ENCODE measurements at places on chromosomes 16 and 17. TPM values are rescaled to one million over a fixed set of nuclear protein-coding genes. Genes with fewer than 3 reads are reported as not detected.
A peak's percentile ranks its signal among the peaks of the same experiment; 100 is the strongest.

DNA sequence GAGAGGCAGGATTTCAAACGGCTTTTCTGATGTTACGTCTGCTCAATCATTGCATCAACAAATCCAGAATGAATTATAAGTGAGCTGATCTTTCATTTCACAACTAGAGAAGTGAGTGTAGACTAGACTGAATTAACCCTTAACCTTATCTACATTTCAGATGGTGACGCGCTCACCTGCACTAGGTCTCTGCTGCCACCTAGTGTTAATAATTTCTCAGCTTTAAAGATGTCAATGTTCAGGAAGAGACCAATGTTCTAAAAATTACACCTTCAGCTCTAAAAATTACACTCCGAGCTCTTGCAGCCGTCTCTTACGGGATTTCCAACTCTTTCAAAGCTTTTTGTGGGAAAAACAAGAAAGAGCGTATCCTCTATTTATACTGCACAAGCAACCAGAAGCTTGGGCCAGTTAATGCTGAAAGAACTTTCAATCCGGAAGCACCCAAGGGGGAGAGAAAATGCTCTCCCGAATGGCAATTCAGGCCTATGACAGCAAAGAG lies 88.2 kb upstream of the FA2H start:
- no peak for DNase-seq

- no peak for DNase-seq
Observed at GRCh38 chr17:70047619-70048419, 27.2 kb upstream of the KCNJ16 start.

DNA sequence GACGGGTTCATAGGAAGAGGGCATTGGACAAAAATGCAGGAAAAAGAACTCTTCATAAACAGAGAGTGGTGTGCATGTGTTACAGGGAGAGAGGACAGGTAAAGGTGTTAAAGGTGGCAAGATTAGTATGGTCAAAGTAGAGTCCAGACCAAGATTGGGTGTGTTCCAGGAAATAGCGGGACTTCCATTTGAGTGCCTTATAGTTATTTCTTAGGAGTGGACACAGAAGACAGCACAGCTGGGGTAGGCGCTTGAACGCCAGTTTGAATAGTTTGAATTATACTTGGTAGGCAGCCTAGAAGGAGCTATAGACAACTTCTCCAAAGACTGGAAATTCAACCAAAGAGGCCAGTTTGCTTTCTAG lies 63.4 kb downstream of the MAP2K6 start:
- DNase-seq, result no peak

DNA sequence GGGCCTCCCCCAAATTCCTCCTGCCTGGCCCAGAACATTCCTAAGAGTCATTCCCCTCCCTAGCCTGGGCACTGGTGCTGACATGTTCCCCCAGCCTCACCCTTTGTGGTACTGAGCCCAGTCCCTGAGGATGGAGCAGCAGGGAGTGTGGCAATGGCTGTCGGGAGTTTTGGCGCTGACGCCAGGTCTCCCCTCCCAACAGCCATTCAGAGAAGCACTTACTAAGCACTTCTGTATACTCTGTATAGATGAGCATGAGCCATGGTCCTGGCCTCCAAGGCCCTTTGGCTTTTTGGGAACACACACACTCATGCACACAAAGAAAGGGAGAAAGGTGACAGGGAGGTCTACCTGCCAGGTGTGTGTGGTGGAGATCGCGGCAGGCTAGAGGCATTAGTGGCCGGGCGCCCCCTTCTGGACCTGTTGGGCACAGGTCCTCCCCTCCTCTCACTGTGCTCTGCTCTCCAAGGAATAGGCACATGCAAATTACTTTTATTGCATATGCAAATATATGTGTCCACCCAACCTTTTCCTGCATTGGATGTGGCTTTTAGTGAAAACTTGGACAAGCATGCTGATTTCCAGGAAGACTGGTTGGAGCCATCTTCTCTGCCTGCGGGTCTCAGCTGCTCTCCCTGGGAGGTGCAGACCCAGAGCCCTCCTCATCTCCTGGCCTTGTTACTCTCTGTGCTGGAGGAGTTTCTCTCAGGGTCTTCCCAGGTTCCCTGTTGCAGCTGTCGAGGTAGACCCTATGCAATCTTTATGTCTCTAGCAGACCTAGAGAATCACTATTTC lies 17.4 kb upstream of the C17orf107 start:
- DNase-seq, result peak; percentile 47

DNA sequence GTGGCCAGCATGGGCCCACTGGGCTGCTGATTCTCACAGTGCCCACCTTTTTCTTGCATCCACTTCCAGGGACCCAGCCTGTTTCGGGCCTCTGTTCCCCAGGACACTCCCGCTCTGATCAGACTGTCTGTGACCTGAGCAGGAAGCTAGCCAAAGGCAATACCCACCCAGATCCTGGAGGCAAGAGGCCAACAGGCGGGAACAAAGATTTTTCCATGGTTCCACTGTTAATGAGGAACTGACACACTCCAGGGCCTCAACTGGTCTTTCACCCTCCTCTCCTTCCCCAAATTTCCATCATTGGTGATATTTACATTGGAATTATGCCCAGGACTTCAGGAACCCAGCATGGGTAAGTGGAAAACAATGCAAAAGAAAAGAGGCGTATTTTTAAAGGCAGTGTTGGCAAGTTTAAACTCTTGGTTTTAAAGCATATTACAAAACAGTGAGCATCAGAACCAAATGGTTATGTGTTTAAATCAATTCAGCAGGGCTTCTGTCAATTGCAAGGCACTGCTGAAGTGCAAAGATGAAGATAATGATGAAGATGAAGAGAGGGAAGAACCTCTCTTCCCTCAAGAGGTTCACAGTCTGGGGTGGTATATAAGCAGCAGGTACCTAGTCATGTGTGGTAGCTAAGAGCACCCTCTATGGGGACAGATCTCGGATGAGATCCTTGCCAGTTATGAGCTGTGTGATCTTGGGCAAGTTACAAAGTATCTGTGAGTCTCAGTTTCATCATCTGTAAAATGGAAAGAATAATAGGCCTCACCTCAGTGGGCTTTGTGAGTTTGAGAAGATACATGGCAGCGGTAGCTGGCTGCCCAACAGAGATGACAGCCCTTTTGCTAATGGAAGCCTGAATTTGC lies 14.4 kb upstream of the ATP2A3 start:
- no peak for DNase-seq

DNA sequence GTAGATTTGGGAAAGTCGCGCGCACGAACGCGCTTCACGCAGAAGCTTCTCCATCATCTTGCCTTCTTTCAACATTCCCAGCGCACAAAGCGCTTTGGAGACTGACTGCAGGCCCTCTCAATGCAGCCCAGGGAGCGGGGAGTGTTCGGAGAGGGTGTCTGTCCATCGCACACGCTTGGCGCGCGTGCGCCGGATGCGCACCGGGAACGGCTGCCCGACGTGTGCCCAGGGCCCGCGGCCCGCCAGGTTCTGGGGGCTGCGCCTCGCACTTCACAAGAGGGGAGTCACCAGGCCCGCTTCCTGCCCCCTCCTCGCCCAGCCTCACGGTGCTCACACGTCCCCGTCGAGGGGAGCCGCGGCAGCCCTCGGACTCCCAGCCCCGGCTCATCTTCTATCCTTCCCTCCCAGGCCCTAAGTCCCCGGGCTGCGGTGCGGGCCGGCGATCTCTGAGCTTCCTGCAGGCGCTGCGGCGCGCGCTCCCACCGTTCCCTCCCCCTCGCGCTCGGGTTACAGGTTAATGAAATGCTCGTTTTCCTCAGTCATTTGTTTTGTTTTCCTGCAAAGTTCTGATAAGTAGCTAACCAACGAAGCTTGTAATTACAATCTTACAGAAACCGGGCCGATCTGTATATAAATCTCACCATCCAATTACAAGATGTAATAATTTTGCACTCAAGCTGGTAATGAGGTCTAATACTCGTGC lies 2.8 kb upstream of the IRX3 start:
- no peak for DNase-seq

The NT5M gene
- total RNA-seq, result 2.5 TPM

The PRDM7 gene
- total RNA-seq, result not detected

The TBC1D3E gene
- not detected for total RNA-seq

The CEP112 gene
- total RNA-seq, result 6.9 TPM

DNA sequence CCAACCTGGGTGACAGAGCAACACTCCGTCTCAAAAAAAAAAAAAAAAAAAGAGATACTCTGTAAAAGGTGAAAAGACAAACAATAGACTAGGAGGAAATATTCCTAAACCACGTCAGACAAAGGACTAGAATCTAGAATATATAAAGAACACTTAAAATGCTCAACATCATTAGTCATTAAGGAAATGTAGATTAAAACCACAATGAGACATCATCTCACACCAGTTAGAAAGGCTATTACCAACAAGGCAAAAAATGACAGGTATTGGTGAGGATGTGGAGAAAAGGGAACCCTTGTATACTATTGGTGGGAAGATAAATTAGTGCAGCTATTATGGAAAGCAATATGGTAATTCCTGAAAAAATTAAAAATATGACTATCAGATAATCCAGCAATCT lies 903.1 kb upstream of the SOX9 start:
- DNase-seq, result no peak

GRCh38 chr16:4488499-4488967 lies 12.3 kb downstream of the HMOX2 start:
- no peak for DNase-seq

The ALOX15 gene
- total RNA-seq, result not detected

The TOP2A gene
- 4.1 TPM for total RNA-seq

DNA sequence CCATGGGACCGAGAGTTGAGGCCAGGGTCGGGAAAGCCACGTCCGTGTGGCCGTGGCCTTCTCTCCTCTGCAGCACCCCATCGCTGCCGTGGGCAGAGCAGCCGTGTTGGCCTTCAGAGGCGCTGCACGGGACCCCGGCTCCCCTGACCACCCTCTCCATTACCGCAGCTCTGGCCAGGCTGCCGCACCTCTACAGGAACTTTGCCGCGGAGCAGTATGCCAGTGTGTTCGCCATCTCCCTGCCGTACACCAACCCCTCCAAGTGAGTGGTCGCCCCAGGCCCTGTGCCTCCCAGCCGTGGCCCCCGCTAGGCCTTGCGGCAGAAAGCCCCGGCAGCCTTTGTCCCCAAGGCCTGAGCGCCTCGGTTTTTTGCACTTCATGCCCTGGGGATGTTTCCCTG lies 27.8 kb downstream of the TSC2 start:
- DNase-seq, result no peak

DNA sequence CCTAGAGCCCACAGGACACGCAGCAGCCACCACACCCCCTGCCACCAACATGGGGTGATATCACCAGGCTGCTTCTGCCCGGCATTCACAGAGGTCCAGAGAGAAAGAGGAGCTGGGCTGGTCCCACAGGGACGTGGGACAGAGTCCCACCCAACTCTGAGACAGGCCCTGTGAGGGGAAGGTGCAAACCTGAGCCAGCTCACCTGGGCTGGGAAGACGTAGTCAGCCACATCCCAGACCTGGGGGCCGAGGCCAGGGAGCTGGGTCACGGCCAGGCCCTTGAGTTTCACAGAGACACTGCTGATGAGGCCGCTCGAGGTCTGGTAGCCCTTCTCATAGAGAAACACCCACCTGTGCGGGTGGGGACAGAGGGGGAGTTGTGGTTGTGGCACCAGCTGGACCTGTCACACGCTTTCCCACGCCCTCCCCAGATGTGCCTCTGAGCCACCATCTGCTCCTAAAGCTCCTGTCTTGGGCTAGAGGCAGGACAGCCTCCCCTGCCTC lies 11.2 kb downstream of the P2RX1 start:
- DNase-seq, result no peak

DNA sequence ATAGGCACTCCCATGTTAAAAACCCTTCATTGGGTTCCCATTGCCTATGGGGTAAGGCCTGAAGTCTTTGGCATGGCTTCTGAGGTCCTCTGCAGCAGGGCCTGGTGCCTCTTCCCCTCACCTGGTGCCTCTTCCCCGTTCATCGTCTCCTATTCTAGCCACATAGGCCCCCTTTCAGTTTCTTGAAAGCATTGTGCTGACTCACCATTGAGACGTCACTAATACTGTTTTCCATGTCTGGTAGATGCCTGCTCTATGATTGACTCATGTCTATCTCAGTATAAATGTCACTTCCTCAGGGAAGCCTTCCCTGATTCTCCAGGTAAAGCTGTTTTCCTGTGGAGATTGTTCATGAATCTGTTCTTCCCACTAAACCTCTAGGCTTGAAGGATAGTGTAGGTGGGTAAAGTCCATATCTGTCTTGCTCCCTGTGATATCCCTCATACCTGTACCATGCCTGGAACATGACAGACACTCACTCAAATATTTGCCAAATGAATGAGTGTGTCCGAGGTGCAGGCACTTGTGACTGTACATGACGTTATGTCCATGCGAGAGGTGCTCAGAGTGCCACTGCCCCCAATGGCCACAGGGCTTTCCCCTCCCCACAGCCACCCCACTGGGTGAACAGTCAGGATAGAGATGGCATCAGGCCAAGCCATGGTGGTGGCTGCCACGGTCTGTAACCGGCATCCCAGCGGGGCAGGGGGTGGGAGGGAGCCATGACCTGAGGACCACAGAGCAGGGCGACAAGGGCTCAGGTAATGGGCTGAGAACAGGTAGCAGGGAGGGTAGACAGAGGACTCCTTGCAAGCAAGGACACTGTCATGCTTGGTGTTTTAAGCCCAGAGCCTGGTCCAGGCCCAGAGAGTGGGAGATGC lies 85.2 kb upstream of the FAM20A start:
- no peak for DNase-seq

The SLC16A6 gene
- 6.4 TPM for total RNA-seq

DNA sequence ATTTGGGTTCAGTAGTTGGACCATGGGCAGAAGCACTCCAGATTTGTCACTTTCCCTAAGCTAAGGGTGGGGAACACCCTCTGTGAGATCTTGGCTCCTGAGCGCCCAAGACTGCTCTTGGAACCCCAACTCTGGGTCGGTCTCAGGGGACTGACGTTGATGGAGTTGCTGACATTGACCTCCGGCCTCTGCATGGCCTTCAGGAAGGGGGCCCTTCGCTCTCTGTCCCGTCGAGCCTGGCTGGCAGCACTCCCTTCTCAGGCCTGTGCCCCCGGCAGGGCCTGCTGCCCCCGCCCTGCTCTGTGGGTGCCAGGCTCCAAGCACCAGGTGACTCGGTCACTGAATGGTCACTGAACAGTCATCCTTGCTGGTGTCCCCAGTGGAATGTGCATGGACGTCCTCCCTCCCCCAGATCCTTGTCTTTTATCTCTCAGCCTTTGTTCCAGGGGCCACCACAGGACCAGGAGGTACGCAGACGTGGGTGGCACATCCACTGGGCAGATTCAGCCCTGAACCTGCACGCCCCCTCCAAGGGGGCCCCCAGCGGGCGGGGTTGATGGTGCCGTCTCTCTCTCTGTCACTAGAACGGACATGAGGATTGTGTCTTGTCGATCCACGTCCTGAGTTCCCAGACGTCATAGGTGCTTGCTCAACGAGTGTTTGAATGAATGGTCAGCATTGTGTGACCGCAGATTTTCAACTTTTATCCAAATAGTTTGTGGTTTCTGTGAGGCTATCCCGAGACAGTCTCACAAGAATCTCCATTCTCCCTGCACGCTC lies 314.5 kb downstream of the SEC14L1 start:
- no peak for DNase-seq

The SPG7 gene
- total RNA-seq, result 140 TPM

The FAM20A gene
- 0.42 TPM for total RNA-seq

- DNase-seq, result peak; percentile 83
Observed at GRCh38 chr16:4474192-4474961, at the start of gene NMRAL1. NMRAL1 (minus strand) TSS chr16:4474625; CDS start chr16:4474132, 493 bp downstream.

DNA sequence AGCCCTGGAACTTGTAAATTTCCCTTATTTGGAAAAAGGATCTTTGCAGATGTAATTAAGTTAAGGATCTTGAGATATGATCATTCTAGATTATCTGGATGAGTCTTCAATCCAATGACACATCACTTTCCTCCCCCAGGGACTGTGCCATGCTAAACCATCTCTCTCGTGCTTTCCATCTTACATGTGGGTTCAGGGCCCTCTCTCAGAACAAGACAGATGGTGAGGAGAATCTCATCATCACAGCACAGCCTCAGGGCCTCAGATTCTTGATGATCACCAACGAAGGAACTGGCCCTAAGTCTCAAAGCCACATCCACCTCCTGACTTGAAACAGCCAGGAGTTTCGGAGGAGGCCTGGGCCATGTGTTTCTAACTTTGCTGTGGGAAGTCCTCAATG lies 78.7 kb downstream of the LITAF start:
- DNase-seq, result no peak
